Urinary bladder (tissue), 4 donors: ENCODE measurements at places on chromosomes 16 and 17.

GRCh38 chr17:67258821-67259468, 13.9 kb upstream of the HELZ start:
- no peak for DNase-seq

GRCh38 chr17:10063730-10064241, 134.6 kb downstream of the GAS7 start:
- no peak for DNase-seq

DNA sequence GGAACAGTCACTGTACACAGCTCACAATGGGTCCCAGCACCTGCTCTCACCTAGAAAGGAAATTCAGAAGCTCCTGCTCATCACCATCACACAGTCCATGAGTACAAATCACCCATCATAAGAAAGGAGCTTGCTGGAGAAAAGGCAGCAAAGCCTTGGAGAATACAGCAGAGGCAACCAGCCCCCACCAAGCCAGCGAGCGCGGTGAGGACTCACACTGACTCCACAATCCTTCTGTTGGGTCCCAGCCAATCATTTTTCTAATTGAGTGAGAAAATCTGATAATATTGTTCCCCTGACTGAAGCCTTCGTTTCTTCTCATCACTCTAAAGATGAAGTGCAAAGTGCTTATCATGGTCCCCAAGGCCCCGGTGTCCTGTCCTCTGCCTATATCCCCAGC, 298.3 kb downstream of the SLC39A11 start:
- DNase-seq: no peak

DNA sequence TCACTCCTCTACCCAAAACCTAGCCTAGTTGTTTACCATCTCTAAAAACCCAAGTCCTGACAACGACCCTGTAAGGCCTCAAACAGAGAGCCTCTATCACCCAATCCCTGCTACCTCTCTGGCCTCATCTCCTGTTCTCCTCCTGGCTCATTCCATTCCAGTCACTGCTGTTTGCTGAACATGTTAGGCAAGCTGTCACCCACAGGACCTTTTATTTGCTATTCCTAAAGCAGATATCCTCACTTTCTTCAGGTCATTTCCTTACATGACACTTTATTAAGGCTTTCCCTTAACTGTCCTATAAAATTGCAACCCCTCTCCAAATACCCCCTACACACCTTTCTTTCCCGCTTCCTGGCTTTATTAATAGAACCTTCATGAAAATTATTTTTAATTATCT, 85.1 kb downstream of the KANSL1 start:
- no peak for DNase-seq

DNA sequence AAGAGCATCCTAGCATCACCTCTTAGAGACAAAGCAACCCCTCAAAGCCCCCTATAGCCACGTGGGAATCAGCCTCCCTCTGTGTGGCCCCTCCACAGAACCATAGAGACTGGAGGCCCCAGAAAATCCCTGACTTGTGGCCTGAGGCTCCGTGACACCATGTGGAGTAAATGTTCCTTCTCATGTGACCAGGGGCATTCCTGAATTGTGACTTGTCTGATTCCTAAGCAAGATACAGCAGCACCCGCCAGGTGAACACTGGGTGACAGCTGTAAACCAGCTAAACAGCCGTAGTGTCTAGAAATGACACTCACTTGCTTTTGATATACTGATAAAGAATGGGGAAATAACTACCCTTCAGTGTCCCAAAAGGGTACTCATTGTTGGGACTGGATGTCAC, 79.0 kb downstream of the DYNLRB2 start:
- no peak for DNase-seq

GRCh38 chr16:58651965-58652348, 22.3 kb upstream of the CNOT1 start:
- no peak for DNase-seq

DNA sequence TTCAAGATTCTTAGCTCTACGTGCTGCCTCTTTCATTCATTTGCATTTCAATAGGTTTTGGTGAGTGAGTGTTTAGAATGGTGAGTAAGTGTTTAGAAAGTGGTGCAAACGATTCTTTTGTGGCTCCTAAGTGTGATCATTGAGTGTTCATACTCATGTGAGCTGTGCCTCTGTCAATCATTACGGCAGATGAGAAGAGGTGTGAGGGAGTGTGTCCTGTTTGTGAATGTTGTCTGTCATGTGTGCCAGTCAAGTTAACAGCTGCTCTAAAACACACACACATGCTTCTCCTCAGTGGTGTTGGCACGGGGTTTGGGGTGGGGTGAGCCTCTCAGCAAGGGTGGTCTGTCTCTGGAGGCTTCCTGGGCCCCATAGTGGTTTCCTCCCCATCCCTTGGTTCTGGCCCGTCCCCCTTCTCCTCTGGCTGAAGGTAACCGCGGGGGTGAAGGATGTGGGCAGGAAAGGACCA, 11.4 kb downstream of the MYL4 start:
- DNase-seq: no peak

DNA sequence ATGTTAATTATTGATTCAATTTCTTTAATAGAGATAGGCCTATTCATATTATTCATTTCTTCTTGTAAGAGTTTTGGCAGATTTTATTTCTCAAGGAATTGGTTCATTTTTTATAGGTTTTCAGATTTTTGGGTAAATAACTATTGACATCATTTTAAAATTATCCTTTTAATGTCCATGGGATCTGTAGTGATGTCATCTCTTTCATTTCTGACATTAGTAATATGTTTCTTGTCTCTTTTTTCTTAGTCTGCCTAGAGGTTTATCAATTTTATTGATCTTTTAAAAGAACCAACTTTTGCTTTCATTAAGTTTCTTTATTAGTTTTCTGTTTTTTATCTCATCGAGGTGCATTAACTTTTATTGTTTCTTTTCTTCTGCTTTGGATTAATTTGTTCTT, 162.6 kb downstream of the FTO start:
- DNase-seq: no peak

GRCh38 chr16:51113236-51114125, 37.6 kb downstream of the SALL1 start:
- DNase-seq: no peak

GRCh38 chr17:5913641-5914040, 156.5 kb upstream of the WSCD1 start:
- DNase-seq: no peak

DNA sequence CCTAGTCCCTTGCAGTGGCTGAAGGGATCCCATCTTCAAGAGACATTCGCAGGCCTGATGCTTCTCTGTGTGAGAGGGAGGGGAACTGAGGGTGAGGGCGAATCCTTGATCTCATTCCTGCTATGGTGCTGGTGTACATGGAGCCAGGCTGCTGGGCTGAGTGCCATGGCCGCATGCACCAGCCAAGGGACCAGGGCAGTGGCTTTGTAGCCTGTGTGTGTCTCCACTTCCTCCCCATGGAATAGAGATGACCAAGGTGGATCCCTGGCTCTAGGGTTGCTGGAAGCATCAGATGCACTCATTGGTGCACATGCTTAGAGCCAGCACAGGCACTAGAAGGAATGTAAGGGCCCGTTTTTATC, 195.0 kb downstream of the FOXL1 start:
- DNase-seq: no peak
